ENCODE measurements at places on chromosomes 2 and 18.

GRCh38 chr2:201520201-201520600 is 68.7 kb downstream of the STRADB start:
- DNase-seq, result no peak

GRCh38 chr2:44997963-44998362 is 11.3 kb downstream of the SIX2 start:
- DNase-seq, result no peak

DNA sequence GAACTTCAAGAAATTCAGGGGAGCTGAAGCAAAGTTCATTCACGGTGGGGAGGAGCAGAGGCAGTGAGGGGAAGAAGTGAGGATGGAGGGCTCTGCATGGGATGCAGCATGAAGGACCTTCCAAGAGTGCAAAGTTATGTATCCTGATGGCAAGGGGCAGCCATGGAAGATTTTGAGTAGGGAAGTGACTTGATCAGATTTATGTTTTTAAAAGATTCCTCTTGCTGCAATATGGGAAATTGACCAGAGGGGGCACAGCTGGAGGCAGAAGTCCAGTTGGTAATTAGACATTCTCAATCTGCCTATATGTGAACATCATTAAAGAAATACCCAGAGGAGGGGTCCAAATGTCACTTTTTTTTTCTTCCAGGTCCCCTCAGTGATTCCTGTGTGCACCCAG is 21.5 kb upstream of the ANXA4 start:
- DNase-seq, result no peak

GRCh38 chr2:118495290-118495689 is 352.2 kb downstream of the EN1 start:
- DNase-seq, result no peak

DNA sequence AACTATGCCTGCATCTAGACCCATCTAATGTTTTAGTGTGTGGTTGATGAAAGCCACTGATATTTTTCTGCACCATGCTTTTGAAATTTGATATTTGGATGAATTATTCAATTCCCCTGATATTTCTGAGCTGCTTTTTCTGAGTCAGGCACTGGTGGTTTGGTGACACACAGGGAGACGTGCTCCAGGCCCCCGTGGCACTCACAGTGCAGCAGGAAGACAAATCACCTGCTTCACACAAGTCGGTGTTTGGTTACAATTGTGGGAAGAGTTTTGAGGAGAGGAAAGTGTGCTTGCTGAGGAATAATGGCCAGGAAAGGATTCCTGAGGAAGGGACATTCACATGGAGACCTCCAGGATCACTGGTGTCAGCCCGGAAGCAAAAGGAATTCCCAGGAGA is 179.7 kb downstream of the ACKR3 start:
- no peak for DNase-seq

- no peak for DNase-seq
Measured at GRCh38 chr2:141490886-141491285, 639.9 kb downstream of the LRP1B start.

DNA sequence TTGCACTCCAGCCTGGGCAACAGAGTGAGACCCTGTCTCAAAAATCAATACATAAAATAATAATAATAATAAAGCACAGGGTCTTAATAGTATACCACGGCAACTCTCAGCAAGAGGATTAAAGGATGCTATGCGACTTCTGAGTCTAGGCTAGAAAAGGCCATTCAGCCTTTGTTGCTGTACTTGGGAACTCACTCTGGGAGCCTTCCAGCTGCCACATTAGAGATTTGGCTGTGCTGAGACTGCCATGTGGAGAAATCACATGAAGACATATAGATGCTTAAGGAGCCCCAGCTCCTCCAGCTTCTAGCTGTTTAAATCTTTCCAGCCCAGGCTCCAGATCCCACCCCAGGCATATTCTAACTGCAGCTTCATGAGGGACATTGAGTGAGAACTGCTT is 8.2 kb upstream of the TANC1 start:
- no peak for DNase-seq

DNA sequence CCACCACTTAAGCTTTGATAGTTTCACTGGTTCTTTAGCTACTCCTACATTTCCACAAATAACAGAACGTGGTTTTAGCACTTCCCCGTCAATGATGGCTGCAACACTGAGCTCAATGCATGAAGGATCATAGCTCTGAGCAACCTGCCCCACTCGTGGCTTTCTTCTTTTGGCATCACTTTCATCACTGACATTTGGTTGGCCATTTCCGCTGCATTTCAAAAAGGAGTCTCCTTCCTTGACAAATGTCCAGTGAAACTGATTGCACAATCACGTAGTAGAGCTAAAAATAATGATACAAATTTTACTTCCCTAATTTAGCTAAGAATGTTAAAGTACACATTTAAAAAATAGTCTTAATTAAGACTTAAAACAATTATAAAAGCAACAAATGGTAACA is 205.2 kb upstream of the HDAC4 start:
- DNase-seq, result no peak

- DNase-seq, result no peak
Measured at GRCh38 chr2:17323697-17324096, 194.5 kb downstream of the RAD51AP2 start.

- no peak for DNase-seq
Measured at GRCh38 chr2:80926168-80926567, 621.6 kb upstream of the LRRTM1 start.

GRCh38 chr2:237685408-237685807 is 58.0 kb downstream of the LRRFIP1 start:
- DNase-seq, result no peak

Measured in fibroblast of skin of left quadriceps (primary cell).